ENCODE measurements at places on chromosomes 3 and 15.

- no peak for DNase-seq
These were observed 48.5 kb downstream of the HACD2 start for GRCh38 chr3:123536153-123536895.

DNA sequence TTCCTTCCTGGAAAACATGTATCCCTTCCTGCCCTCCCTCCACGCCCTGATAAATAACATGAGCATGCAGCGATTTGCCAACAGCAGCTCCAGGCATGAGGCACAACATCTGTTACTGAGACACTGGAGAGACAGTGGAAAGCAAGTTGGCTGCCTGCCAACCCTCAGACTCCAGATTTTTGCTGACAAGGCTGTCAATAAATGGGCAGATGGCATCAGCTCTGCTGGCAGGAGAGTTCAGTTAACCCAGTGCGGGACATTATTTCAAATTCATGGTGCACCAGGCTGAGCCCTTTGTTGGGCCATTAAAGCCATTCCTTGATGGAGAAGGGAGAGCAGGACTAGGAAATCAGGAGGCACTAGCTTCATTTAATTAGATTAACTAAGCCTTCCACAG, 293.3 kb downstream of the MEX3B start:
- peak; percentile 88 for DNase-seq

- no peak for DNase-seq
These were observed 20.2 kb downstream of the PAK6 start for GRCh38 chr15:40259021-40259420.

DNA sequence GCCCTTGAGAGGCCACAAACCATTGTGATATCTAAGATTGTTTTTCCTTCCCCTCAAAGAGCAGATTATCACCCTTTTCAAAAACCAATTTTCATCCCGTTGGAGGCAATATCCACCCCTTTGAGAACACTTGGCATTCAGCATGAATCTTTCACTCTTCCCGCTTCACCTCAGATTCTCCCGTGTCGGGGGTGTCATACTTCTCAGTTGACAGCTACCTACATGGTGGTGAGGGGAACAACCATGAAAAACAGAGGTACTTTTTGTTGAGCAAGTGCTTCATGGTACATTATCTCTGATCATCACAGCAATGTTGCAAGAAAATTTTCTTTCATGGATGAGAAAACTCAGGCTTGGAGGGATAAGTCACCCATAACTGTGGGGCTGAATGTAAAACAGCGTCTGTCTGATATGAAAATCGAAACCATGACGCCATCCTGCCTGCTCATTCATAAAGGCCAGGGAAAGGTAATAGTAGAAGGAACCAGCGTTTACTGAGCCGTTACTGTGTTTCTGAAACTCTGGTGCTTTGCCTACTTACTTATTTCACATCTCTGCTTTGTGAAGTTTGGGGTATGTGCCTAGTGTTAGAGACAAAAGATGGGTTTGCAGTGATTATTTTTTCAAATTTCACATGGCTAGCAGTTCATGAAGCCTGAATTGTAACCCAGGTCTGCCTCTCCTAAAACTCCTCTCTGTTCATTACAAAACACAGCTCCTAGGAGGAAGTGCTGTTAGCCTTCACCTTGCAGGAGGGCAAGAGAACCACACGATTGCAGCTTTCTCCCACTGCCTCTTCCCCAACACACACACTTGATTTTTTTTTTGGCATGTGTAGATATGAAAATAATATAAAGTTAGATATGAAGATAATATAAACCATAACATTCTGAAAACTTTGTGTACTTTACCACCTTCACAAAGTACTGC, 35.4 kb downstream of the SV2B start:
- no peak for DNase-seq

- no peak for DNase-seq
These were observed 11.2 kb downstream of the ATP8B4 start for GRCh38 chr15:50107591-50108408.

DNA sequence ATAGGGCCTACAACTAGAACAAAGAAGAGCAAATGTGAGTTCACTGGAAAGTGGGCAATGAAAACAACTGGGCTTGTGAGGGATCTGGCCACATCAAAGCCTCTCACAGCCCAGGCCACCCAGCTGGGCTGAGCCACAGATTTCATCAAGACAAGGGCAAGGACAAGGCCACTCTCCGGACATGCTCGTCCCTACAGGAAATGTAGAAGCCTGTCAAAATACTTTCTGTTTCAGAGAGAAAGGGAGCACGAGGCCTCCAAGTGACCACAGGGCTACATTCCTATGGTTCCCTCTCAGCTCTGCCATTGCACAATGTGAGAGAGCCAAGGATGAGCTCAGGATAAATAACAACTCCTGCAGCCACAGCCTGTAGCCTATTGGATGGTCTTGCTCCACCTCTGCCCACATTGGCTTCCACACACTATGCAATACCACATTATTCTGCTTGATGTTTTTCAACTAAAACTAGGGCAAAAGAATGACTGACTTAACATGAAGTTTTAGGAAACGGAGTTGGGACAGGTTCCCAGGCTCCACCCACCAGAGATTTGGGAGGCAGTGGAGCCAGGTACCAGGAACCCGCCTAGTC, 12.1 kb downstream of the TBC1D2B start:
- no peak for DNase-seq

DNA sequence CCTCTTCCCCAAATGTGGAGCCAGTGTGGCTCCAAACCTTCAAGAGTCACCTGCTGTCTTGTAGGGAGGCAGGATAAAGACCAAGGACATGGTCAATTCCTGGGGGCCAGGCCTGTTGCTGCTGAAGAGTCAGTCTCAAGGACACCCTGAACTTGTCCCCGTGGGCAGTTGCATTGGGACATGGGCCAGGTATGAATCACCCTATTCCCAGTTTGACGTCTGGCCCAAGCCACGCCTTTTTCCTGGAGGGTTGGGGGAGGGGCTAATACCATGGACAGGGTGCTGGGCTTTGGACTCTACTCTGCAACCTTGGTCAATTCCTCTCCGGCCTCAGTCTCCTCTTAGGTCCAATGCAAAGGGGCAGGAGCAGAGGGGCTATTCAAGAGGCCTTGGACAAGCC, 10.4 kb downstream of the ATP2B2 start:
- no peak for DNase-seq

DNA sequence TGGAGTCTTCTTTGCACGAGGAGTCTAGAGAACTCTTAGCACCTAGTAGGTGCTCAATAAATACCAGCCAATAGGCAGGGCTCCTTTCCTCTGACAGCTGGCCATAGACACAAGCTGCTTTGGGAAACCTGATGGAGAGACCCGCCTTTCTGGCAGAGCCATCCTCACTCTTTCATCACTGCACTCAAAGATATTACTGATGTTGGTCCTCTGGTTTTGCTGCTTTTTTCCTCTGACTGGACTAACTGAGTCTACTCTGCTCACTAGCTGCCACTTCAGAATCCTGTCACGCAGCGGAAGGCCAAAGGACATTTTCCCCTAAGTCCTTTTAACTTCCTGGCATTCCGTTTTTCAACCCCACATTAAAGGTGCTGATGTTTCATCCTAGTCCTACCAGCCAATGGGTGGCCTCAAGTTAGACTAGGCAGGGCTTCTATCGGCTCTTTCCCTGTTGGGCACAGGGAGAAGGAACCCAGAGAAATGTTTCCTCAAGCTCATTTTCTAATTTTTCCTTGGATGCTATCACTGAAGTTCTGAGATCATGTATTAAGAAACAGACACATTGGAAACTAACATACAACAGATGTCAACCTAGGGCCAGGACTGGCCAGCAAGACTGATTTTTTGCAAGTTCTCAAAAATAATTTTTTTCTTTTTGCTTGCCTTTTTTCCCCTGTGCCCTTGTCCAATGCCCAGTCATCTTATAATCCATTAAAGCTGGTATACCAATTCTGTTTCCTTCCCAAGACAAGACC, 132.8 kb upstream of the ICE2 start:
- no peak for DNase-seq

DNA sequence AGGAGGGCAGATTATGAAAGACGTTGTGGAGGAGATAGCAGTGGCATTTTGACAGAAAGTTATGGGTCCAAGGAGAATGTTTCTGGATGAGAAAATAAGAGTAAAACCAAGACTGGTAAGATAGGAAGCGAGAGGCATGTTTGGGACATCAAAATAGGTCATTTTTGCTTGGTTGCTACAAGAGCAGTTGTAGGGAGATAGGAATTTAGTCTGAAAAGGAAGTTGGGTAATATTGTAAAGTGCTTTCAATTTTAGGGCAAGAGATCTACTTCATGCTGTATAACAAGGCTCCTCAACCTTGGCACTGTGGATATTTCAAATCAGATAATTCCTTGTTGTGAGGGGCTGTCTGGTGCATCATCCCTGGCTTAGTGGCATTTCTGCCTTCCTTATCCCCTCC, 118.0 kb upstream of the DPH6 start:
- no peak for DNase-seq

DNA sequence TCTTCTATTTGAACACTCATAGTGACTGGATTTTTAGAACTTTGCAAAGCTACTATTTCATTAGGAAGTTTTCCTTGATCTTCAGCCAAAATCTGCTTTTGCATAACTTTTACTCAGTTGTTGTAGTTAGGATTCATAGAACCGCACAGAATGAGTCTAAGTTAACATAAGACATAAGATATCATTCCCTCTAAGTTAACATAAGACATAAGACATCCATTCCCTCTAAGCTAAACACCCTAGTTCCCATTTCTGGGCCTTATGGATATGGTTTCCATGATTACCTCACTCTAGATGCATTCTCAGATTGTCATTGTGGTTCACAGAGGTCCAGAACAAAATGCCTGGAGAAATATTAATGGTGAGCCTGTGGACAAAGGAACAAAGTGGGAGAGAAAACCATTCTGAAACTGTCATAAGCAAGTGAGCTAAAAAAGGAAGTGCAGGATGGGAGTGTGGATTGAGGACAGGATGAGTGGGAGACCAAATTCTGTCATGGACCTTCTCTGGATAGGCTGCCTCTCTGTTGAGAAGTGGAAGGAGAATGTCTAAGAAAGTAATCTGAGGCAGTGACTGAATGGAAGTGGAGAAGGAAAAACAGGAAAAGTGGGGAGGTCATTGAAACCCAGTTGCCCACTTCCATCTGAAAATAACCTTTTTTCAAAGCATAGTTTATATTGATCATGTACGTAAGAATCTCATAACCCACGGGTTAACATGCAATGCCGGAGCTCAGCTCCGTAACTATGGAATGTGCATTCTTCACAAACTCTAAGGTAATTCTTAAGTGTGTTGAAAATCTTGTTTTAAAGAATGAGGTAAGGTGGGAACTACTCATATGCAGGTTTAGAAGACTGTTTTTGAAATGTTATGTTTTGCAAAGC, 37.4 kb upstream of the SECISBP2L start:
- no peak for DNase-seq

DNA sequence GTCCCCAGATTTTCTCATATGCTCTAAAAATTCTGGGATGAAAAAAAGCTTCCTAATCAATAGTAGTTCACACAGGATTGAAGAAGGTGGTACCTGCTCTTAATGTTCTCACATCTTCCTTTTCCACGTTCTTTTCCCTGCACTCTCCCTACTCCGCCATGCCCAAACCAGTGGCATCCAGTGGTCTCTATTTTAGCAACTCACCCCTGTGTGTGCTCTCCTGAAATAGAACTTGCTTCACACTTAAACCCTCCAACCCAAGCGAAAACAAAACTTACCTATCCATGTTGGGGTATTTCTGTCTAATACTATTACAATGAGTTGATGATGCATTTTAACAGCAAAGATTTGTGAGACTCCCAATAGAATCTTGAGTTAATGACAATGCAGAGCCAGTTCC, 148.8 kb downstream of the PLD1 start:
- no peak for DNase-seq

GRCh38 chr15:40789119-40789518, 17.8 kb upstream of the ZFYVE19 start:
- no peak for DNase-seq

- no peak for DNase-seq
These were observed 730 bp downstream of the ZKSCAN7 start for GRCh38 chr3:44555723-44556122.

GRCh38 chr15:40051616-40052415, 12.8 kb upstream of the SRP14 start:
- peak; percentile 30 for DNase-seq

DNA sequence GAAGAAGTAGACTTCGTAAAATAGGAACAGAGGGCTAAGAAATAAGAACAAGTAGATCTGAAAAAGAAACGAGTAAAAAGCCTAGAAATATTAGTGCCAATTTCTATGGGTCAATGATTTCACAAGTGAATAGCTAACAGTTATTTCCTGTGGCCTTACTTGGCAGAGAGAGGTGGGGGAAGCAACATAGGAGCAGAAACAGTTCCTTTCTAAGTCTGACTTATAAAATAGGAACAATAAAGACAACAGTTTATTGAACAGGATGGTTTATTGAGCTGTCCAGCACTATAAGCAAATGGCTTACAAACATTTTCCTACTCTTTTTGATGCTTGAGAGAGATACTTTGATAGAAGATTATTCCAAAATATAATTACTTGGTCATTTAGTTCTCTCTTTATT, 37.9 kb downstream of the AGTR1 start:
- DNase-seq: no peak

DNA sequence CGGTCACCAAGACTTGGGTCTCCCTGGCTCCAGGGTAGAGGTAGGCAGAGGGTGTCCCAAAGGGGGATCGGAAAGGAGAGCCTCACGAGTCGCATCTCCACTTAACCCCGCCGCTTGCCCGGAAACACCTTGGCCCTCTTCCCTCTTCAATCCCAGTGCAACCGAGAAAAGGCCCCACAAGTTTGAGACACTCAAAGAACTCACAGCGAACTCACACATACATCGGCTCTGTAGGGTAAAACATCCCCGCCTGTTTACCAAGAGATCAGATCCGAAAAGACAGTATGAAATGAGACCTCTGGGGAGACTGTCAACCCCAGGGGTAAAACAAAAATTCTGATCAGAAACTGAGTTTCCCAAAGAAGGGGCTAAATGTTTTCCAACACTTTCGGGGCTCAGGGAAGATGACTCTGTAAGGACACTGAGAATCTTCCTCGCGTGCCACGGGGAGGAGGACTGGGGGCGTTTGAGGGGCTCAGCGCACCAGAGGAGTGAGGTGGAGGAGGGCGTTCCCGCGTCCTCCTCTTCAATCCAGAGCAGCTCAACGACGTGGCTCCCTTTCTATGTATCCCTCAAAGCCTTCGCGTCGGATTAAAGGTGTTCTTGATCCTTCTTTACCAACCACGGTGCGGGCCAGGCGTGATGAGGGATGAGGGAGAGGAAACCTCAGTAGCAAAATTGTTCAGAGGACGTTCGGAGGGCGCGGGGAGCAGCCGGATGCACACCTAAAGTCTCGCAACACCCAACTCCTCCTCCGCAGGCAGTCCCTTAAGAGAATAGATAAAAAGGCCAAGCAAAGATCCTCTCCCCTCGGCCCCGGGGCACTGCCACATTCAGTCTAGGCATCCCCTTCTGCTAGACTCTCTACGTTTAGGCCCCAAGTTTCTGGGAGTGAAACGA, 3.7 kb downstream of the WNT5A start:
- no peak for DNase-seq

Measured in RWPE2 (cell line).